GF-D8 (cell line): ENCODE measurements at places on chromosomes 1 and 21.
A peak's percentile ranks its signal among the peaks of the same experiment; 100 is the strongest.

- no peak for DNase-seq
These were observed 2.3 kb upstream of the MSTO1 start for GRCh38 chr1:155607708-155608107.

DNA sequence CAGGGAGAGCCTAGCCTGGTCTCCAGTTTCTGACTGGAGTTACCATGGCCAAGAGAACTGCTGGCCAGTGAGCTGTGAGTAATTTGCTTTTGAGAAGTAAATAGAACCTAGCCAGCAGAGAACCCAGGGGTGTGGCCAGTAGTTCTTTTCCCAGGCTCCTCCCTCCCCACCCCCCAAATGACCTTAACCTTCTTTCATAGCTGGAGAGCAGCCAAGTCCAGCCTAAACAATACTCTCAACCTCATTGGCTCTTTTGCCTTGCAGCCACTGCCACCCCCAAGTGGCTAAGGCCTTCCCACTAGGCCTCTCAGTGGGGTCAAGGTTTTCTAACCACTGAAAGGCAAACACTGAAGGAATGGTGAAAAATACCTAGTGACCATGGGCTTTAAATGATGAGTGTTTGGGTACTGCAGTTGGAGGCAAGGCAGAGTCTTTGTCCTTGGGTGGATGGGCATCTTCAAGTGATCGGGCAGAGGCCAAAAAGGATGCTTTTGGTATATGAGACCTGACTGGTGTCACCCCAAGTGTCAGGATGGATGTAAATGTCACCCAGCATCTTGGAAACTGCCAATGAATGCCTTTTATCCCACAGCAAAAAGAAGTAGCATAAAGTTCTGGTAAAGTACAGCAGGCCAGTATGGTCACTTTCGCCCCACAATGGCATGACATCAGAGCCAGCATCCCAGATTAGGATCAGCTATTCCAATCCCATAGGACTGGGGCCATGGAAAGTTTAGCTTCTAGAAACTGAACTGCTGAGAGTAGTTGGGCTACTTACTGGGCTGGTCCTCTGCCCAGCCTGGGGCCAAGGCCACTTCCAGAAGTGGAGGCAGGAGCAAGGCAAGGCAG lies 3.5 kb upstream of the PIGV start:
- no peak for DNase-seq

- peak; percentile 35 for DNase-seq
These were observed 927 bp downstream of the WNT9A start for GRCh38 chr1:227946624-227947385.

DNA sequence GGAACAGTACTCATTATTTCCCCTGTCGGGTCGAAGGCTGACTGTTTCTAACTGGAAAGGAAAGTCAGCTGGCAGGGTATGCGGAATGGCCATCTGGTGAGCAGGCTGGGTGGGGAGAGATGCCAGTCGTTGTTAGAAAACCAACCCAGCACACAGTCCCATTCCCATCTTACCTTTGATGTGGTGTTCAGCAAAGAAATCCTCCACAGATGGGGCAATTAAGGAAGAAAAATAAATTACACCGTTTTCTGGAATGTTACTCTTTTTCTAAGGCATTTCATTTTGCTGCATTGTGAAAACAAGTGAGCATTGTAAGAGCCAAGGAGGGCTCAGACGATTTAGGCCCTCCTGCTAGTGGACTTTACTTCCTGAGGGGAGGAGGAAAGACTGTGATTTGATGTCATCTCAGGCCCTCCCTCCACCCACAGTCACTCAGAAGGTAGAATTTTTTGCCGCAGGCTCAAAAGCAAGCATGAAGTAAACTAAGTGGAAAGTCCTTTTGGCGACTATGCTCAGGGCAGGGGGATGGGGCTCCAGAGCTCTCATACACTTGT lies at the start of gene SLC16A4:
Gene SLC16A4, minus strand, starts transcription at position 335 of the 554 bp plus-strand sequence. CDS start 1,703 bp downstream, outside the sequence.
- DNase-seq = no peak

DNA sequence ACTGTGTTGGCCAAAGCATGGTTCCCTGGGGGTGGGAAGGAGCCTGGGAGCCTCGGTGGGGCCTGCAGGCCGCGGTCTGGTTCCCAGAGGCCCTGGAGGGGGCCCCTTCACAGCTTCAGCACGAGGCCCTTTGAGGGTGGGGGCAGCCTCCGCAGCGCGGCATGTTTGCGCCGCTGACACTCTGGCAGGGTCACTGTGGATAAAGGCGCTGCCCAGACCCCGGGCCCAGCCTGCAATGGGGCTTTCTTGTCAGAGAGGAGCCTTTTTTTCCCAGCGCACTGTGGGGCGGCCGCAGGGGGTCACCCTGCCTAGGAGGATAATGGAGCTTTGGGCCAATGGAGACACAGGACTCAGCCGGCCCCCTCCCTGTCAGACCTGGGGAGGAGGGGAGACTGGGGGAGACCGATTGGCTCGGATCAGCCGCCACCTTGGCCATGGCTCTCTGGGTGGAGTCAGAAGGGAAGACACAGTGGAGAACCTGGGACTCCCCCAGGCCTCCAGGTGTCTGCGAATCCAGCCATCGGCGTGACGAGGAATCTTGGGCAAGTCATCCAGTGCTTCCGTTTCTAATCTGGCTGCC lies 26.0 kb downstream of the EPHB2 start:
- DNase-seq = no peak

DNA sequence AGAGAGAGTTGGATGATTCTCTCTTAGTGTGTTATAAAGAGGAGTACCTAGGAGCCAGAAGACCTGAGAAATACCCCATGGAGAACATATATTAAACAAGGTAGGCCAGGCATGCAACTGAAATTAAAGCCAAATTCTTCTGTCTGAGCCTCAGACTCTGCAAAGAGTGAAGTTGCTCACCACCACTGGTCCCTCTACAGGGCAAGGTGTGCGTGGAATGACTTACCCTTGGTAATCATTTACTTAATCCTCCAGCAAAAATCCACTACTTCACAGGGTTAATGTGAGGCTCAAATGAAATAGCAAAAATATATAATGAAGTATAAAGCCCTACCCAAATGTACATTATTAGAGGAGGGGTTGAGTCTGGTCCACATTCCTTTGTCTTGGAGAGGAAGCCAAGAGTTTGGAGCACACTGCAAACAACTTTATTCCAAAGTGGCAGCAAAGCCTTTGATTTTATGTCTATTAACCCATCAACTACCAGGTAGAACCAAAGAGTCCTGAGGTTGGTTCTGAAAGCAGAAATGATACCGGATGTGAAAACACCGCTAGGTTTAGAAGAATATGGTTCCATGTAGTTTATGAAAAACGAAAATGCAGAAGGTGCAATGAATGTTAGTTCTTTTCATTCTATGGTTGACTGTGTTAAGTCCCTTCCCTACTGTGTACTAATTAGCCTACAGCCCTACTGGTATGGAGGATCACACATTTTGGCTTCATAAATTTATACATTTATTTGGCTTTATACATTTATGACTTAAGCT lies 8.5 kb downstream of the SSR2 start:
- DNase-seq = no peak

GRCh38 chr1:234683861-234684632 lies 74.1 kb upstream of the IRF2BP2 start:
- DNase-seq = peak; percentile 78

DNA sequence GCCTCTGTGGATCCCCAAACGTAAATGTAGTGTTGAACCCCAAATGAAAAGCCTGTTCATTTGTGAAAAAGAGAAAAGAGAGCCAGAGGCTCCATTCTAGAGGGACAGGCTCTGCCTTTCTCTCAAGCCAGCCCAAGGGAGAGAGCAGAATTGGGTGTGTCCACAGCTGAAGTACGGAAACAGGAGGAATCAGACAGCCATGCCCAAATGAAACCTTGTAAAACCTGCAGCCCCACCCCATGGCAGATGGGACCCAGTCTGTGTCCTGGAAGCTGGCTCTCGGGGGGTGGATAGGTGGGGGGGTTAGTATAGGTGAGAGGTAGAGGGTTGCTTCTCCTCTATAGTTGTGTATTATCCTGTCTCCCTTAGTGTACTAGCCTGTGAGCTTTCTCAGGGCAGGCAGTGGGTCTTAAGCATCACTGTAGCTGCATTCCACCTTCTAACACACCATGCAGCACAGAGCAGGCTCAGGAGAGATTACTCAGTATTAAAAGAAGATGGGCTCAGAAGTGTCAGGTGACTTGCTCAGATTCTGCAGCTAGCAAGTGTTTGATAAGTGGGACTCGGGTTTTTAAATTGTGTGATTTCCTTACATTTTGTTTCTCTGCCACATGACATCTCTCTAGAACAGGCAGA lies 67.4 kb upstream of the SIPA1L2 start:
- DNase-seq = no peak

GRCh38 chr1:209527993-209528717 lies 55.4 kb upstream of the CAMK1G start:
- DNase-seq = no peak

DNA sequence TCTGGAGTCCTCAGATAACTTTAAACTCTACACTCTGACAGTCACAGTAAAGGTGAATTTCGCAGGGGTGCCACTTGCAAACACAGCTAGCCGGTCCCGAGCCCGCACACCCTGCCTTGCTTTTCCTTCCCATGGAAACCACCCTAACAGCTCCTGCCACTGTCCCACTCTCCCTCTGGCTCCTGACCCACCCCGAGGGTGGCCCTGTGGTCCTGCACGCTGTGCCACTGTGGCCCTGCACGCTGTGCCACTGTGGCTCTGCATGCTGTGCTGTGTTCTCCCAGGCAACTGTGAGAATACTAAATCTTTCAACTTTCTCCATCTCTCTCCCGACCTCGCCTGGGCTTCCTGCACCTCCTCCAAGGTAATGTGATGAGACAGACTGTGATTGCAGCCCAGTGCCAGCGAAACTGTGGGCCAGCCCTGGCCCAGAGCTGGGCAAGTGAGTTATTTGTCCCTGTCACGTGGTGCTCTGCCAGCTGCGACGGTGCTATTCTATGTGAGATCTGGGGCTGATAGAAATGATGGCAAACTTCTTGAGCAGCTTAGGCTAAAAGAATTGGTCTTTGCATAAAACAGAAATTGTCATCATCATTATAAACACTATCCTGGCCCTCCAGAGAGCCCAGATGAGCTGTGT lies 63.4 kb upstream of the TARBP1 start:
- DNase-seq = no peak

- DNase-seq = no peak
These were observed 290.9 kb downstream of the LRRIQ3 start for GRCh38 chr1:73907051-73907450.

DNA sequence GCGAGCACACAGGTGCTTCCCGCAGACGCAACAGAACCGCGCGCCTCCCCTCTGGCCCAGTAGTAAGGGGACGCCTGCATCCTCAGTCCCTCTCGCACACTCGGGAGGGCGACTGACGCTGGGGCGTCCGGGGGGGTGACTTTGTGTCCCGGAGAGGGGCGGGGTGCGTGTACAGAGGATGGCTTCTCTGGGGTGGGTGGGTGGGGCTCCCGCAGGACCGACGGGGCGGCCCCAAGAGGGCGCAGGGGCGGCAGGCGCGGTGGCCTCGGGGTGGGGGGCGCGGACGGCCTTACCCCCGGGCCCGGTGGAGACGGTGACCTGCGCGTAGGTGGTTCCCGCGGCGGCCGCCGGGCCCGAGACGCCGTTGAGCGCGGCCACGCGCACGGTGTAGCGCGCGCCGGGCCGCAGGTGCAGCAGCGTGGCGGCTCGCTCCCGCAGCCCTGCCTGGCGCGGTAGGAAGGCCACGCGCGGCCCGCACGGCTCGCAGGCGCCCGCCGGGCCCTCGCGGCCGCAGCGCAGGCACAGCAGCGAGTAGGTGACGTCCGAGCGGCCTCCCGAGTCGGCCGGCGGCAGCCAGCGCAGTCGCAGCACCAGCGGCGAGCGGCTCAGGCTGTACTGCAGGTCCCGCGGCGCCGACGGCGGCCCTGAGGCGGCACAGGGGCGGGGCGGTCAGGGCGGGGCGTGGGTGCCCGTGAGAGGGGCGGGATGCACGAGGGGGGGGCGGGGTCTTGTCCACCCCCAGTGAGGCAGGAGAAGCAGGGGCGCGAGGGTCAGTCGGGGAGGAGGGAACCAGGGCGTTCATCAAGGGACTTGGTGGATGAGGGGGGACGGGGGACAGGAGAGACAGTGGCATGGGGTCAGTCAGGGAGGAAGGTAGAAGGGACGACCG lies 12.1 kb downstream of the EPHA10 start:
- no peak for DNase-seq

- DNase-seq = no peak
These were observed 108.9 kb upstream of the ZBTB40 start for GRCh38 chr1:22342734-22343191.

DNA sequence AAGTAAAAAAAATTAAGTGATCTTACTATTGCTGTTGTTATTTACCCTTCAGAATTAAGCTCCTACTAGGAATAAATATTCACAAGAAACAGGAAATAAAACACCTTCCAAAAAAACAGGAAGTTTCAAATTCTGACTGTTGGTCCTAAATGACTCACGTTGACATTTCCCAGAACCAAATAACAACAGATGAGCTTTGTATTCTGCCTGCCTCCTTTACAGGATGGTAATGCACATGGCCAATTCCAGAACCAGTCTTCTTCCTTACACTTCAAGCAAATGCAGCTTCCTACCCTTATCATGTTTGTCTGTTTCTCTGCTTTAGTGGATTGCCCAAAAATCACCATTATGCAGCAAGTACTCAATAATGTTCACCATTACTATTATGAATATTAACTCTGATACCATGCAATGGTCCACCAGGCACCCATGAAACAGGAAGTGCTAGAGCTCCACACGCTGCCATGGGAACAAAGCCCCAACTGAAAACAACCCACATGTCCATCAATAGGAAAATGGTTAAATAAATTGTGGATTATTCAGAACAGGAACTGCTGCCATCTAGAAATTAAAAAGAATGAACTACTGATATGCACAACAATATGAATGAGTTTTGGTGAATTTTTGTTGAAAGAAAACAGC lies 8.9 kb downstream of the CASP9 start:
- no peak for DNase-seq

- no peak for DNase-seq
These were observed 220.5 kb downstream of the PTPRU start for GRCh38 chr1:29456685-29457435.

DNA sequence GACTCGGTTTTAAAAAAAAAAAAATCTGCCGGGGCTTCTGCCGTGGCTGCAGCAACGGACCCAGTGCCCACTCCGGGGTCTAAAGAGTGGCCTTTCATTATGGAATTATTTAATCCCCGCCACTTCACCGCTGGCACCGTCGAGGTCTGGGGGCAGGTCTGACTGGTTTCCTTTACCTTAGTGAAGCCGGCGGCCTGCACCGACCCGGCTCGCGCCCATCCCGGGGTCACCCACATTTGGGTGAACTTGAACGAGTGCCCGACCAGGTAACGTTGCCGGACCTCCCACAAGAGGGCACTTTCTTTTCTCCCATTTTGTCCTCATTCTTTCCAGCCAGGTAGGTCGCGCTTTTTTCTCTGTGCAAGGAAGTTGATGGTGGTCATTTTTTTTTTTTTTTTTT lies 4.3 kb downstream of the PRKCZ start:
- no peak for DNase-seq

DNA sequence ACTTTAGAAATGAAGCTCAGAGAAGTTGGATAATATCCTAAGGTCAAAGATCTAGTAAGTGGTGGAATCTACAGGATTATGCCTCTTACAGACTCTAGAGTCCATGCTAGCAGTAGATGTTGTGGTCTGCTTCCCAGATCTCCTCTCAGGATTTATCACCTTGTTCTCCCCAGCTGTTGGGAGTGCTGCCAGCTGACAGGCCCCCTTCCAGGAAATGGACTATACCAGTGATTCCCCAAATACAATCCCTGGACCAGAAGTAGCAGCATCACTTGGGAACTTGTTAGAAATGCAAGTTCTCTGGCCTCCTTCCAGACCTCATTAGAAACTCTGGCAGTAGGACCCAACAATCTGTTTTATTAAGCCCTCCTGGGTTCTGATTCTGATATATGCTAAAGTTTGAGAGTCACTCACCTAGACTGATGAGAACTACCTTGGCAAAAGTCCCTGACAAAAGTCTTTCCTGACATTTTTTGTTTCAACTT lies 24.5 kb upstream of the NTNG1 start:
- no peak for DNase-seq
